Fibroblast of skin of left biceps (primary cell): ENCODE measurements at places on chromosomes 5 and 9.

DNA sequence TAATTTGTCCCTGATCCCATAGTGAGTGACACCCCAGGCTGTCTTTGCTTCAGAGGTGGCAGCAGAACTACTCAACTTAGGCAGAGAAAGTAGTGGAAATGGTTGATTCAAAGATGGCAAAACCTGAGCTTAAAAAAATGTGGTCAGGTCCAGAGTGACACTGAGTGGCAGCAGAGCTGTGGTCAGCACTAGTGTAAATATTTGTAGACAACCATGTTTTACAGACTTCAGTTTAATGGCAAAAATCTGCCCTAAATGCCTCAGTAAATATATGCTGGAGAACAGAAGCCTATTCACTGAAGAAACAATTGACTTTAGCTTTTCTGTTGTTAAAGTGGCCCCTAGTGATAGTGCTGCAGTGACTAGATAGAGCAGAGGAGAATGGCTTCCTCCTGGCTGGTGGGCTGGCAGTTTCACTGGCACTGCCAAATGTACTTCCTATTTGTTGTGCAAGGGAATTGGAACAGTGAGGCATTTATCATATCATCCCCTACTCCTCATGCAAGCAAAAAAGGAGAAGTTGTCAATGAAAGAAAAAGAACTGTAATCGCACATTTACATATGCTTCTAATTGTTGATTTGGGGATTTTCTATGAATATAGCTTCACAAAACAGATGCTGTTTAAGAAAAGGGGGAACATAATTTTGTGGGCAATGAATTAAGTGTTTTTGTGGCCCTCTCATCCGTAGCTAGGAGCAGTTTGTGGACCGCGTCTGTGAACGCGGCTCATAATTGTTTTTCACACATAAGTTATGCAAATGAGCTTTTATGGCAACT lies 12.0 kb downstream of the PBX3 start:
- DNase-seq = no peak

DNA sequence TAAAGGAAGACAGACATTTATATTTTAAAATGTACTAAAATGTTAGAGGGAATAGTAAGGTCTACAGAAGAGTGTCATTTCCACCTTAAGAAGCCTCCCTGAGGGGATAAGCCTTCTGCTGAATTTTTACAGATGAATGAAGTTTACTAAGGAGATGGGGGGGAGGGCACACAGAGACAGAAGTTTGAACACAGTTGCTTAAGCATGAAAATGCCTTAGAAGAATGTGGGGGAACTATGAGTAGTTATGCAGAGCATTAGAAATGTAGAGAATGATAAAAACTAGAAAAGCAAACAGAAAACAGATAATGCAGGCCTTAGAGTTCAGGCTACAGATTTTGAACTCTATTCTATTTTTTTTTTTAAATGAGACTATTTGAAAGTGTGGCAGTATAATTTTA lies 232.2 kb upstream of the VLDLR start:
- no peak for DNase-seq

- DNase-seq = peak; percentile 4
These were observed 98.7 kb upstream of the SLC28A3 start for GRCh38 chr9:84439250-84439649.

- no peak for DNase-seq
These were observed 71.5 kb downstream of the SIL1 start for GRCh38 chr5:139126711-139127111.

- no peak for DNase-seq
These were observed 194.4 kb upstream of the PTGER4 start for GRCh38 chr5:40485021-40485998.

DNA sequence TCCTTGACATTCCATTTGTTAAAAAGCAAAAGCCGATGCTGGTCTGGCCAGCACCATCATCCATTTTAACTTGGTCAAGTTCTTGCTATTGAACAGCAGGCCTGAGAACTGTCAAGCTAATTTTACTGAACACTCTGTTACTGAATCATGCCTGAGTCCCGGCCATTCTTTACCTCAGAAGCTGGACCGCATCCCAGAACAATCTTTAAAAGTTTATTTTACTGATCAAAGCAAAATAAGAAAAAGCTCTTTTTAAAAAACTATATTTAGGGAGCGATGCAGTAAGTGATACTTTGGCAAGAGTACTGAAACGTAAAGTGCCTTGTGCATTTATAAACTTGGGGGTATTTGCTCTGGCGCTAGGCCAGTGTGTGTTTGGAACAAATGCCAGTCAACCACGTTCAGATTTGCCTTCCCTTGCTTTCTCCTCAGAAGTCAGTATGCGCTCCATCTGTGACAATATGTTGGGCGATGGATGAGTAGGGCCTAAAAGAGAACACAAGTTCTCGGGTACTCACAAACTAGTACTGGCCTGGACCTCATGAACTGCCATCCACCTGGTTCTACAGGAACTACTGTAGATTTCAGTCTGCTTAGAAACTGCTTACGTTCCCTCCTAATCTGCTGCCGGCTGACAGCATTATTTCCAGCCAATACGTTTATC lies 161.9 kb downstream of the MAPKAP1 start:
- no peak for DNase-seq

DNA sequence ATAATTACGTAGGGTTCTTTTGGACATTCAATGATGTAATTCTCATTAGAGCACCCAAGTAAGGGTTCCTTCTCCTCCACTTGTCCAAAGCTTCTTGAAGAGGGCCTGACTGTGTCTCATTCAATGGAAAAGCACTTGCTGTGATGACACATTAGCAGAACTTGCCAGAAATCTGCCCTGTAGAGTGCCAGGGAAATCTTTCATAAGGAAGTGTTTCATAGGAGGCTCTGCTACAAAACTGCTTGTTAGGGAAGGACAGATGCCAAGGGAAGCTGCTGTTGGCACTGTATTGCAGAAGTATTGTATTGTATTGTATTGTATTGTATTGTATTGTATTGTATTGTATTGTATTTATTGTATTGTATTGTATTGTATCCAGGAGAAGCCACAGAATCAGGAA lies 45.5 kb upstream of the MPDZ start:
- DNase-seq = no peak

DNA sequence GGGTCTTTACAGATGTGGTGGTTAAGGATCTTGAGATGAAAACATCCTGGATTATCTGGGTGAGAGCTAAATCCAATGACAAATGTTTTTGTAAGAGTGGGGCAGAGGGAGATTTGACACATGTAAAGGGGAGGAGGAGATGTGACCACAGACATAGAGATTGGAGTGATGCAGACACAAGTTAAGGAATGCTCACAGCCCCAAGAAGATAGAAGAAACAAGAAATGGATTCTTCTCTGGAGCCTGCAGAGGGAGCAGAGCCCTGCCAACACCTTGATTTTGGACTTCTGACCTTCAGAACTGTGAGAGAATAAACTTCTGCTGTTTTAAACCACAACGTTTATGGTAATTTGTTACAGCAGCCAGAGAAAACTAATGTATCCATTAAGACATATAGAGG lies 21.7 kb downstream of the ITGA2 start:
- DNase-seq = no peak

DNA sequence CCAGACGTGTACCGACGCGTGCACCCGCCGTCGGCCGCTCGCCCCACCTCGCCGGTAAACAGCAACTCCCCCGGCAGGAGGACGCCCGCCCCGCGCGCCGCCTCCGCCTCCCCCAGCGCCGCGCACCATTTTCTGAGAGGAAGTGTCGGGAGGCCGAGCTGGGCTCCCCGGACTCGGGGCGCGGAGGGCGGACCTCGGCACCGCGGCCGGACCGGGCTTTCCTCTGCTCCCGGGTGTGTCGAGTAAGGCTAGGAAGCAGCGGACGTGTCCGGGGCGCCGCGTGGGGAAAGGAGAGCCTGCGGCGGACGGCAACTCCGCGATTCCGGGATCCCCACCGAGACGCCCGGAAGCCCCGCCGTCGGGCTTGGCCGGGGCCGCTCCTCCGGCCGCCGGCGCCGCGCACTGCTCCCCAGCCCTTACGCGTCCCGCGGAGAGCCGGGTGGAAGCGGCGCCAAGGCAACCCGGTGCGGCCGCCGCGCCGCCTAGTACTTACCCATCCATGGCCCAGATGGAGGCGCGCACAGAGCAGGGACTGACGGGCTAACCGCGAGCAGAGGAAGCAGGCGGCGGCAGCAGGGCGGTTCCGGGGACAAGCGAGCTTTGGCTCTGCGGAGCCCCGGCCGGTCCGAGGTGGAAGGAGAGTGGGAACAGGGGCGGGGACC lies at the start of gene PTBP3:
TSS of gene PTBP3 (minus strand) at position 643 of the 662 bp plus-strand sequence. CDS start 35,754 bp downstream, outside the sequence.
- DNase-seq = no peak

DNA sequence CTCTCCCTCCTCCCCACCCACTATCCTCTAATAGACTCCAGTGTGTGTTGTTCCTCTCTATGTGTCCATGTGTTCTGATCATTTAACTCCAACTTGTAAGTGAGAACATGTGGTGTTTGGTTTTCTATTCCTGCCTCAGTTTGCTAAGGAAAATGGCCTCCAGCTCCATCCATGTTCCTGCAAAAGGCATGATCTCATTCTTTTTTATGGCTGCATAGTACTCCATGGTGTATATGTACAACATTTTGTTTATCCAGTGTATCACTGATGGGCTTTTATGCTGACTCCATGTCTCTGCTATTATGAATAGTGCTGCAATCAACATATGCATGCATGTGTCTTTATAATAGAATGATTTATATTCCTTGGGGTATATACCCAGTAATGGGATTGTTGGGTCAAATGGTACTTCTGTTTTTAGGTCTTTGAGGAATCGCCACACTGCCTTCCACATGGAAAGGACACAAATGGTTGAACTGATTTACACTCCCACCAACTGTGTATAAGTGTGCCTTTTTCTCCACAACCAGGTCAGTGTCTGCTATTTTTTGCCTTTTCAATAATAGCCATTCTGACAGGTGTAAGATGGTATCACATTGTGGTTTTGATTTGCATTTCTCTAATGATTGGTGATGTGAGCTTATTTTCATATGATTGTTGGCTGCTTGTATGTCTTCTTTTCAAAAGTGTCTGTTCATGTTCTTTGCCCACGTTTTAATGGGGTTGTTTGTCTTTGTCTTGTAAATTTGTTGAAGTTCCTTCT lies 96.5 kb upstream of the DAB2 start:
- DNase-seq = no peak
